ENCODE measurements at places on chromosomes 16 and 17.

GRCh38 chr17:60823515-60823914, 145.9 kb downstream of the BCAS3 start:
- no peak for DNase-seq

DNA sequence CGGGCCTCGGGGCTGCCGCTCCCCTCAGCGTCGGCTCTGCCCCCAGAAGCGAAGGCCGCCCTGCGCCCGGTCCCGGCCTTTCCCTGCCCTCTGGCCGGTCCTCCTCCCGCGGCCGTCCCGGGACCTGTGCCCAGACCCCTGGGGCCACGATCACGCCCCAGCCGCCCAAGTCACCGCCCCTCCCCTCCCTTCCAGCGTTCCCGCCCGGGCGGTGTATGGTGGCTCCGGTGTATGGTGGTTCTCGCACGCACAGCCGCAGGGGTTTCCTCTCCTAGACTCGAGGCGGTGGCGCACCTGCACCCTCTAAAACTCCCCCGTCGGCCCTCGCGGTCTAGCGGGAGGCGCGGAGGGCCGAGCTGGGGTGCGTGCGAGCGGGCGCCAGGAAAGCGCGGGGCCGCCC, 10.0 kb downstream of the TIGD7 start:
- no peak for DNase-seq

DNA sequence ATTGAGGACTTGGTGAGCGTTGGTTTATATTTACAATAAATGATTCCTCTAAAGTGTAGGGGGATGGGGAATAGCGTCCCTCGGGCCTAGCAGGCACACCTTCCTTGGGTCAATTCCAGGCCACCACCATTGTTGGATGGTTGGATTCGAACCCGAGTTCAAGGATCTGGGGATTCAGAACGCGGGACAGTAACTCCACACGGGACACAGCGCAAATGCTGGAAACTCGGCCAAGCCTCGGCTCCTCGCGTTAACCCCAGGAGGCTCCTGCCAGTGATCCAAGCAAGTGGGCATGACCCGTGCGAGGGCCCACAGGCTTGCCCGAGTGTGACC, 613 bp downstream of the B9D1 start:
- DNase-seq = no peak

GRCh38 chr17:21288571-21289017, 4.1 kb downstream of the MAP2K3 start:
- no peak for DNase-seq

- DNase-seq = no peak
These were observed 82.1 kb downstream of the KSR1 start for GRCh38 chr17:27538156-27538955.

GRCh38 chr16:1437606-1438005, 6.7 kb downstream of the PERCC1 start:
- DNase-seq = no peak

DNA sequence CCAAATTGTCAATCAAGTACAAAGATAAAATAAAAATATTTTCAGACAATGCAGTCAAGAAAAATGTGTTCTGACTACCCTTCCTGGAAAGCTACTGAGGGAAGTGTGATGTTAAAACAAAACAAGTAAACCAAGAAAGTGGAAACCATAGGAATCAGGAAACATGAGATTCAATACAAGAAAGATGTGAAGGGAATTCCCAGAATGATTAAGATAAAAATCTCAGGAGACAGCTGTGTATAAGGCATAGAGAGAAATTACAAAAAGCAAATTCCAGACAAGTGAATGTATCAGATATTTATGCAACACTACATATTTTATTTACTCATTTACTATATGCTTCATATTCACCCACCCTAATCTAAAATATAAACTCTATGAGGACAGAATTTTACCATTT, 32.2 kb downstream of the TRIM37 start:
- no peak for DNase-seq

GRCh38 chr16:1992704-1993317, 3.0 kb downstream of the SYNGR3 start:
- DNase-seq = no peak

DNA sequence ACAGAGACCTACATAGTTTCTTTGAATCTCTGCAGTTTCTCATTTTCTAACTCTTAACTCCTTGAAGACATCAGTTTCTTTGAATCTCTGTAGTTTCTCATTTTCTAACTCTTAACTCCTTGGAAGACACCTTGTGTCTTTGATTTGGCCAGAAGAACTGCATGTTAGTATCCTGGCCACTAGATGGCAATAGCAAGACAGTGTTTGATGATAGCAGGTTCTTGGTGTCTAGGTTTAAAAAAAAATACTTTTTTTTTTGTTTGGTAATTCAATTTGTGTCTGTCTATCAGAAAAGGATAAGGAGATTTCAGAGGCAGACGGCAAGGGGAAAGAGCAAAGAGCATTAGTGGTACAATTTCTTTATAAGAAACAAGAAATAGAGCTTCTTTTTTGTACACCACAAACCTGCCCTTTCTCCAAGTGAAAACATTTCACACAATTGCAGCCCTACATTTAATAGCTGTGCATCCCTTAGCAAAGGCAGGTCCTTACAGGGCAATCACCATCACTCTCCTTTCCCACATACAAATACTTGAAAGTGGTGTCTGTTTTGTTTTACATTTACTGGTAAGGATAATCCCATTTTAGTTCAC, 1324.9 kb upstream of the CDH8 start:
- DNase-seq = no peak

DNA sequence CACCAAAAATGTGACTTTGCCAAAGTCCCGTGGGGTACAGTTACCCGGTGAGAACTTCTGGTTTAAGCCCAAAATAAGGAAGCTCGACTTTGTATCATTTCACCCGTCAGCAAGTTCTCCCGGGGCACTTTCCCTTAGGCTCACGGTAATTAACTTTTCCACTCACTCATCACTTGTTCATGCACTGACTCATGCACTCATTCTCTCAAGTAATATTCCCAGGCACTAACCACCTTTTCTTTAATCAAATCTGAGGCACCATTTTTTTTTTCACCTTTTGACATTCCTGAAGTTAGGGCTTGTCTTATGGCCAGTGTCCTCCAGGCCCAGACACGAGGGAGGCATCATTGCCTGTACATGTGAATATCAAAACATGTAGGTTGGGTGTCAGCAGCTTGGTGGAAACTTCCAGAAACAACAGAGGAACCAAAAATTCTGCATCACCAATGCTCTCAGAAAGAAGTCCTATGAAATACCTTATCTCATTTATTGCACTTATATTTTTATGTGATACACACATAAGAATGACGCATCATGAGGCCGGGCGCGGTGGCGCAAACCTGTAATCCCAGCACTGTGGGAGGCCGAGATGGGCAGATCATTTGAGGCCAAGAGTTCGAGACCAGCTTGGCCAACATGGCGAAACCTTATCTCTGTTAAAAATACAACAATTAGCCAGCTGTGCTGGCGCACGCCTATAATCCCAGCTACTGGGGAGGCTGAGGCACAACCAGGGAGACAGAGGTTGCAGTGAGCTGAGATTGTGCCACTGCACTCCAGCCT, 36.1 kb upstream of the ATP2C2 start:
- no peak for DNase-seq

DNA sequence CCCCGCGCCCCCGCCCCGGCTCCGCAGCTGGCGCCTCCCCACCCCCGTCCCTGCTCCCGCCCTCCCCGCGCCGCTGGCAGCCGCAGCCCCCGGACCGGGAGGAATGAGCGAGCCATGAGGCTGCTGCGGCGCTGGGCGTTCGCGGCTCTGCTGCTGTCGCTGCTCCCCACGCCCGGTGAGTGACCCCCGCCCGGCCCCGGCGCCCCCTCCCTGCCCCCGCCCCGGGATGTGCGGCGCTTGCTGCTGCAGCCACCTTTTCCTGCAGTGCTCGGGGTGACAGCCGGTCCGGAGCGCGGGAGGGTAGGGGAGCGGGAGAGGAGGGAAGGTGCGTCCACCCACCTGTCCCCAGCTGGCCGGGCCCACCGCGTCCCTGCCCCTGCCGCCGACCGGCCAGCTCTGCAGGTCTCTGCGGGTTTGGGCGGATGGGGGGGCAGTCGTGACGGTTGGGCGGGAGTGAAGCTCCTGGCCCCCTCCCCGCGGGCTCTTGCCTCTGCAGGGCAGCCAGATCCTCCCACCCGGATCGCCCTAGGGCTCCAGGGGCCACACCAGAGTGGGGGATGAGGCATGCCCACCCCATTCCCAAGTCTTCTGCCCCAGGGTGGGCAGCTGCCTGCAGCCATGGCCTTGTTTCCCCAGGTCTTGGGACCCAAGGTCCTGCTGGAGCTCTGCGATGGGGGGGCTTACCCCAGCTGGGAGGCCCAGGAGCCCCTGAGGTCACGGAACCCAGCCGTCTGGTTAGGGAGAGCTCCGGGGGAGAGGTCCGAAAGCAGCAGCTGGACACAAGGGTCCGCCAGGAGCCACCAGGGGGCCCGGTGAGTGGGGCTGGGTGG, 513 bp downstream of the ADAM11 start:
- DNase-seq = no peak

GRCh38 chr17:48134912-48135480, 27.4 kb downstream of the SNX11 start:
- DNase-seq = no peak

Measured in activated CD8-positive, alpha-beta memory T cell treated with anti-CD3 and anti-CD28 coated beads for 1 hour (primary cell).